ENCODE measurements at places on chromosomes 5 and 9. TPM values are rescaled to one million over a fixed set of nuclear protein-coding genes. Genes with fewer than 3 reads are reported as not detected.

- DNase-seq, result no peak
Measured at GRCh38 chr5:110879675-110880074, 140.9 kb downstream of the SLC25A46 start.

- DNase-seq, result no peak
Measured at GRCh38 chr9:131674425-131675421, 65.2 kb downstream of the RAPGEF1 start.

DNA sequence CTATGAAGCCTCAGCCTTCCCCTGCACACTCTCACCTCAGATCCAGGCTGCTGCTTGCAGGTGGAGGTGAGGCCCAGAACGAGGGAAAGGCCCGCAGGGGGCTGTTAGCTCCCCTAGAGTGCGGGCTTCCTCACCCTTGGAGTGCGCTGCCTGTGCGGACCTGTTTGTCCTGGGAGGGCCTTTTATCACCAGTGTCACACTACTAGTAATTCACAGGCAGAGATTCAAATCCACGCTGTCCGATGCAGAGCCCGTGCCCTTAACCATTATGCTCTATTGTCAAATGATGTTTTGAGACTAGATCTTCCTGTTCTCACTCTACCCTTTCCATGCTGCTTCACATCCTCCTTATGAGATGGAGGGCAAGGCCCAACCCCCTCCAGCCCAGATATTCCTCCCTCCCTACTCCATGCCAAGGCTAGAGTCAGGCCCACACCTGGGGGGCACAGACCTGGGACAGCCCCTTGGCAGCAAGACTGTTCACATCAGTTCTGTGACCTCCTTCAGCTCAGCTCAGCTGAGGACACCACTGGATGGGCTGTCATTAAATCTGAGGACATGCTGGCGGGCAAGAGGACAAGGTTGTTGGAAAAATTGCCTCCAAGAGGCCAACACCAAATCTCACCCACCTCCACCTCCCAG, 112.8 kb upstream of the SPOCK1 start:
- DNase-seq, result no peak

Gene PCDHB14
- 1.0 TPM for polyA plus RNA-seq

- no peak for DNase-seq
Measured at GRCh38 chr5:68215898-68216244, 315 bp downstream of the PIK3R1 start.

DNA sequence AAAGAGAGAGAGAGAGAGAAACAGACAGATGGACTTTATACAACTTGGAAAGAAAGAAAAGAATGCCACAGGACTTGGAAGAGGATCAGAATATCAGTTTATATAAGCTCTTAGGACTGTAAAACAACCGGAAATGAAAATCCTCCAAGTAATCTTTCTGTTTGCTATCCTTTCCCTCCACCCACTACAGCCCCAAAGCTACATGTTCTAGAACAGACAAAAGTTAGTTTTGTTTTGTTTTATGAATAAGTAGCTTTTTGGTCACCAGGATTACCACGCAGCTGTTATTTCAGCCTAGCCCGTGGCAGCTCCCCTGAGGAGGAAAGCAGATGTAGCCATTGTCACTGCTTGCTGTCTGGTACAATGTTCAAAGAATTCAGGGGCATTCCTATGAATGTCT, 66.6 kb downstream of the SH3TC2 start:
- no peak for DNase-seq

DNA sequence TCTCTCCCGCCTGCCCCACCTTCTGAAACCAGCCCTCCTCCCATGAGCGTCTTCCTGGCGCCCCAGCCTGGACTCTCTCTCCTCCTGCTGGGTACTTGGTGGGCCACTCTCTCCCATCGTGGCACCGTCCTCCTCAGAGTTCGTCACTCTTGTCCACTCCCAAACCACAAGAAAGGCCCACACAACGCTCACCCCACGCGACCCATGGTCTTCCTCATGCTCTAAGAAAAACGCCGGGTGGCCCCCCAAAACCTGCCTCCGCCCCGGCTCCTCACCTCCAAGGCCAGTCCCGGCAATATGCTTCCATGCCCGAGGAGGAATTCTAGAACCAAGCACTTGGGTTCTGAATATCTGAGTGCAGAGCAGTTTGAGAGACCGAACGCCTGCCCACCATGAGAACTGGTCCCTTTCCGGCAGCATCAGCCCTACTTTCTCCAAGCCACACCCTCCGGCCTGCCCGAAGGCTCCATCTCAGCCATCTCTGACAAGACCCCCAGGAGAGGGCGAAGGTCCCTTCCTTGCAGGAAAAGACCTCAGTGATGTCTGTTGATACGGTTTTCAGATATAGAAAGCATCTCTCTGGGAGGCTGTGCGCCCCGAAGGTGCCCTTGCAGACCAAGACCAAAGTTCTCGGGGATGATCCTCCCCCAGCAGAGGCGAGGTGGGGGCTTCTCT, 15.0 kb downstream of the SLC6A3 start:
- DNase-seq, result peak; percentile 48

- DNase-seq, result no peak
Measured at GRCh38 chr5:16456103-16456832, 9.3 kb downstream of the ZNF622 start.

GRCh38 chr9:127545196-127546124, 66.6 kb upstream of the STXBP1 start:
- peak; percentile 88 for DNase-seq

GRCh38 chr5:122501089-122501435, 189.0 kb downstream of the SNCAIP start:
- DNase-seq, result no peak

DNA sequence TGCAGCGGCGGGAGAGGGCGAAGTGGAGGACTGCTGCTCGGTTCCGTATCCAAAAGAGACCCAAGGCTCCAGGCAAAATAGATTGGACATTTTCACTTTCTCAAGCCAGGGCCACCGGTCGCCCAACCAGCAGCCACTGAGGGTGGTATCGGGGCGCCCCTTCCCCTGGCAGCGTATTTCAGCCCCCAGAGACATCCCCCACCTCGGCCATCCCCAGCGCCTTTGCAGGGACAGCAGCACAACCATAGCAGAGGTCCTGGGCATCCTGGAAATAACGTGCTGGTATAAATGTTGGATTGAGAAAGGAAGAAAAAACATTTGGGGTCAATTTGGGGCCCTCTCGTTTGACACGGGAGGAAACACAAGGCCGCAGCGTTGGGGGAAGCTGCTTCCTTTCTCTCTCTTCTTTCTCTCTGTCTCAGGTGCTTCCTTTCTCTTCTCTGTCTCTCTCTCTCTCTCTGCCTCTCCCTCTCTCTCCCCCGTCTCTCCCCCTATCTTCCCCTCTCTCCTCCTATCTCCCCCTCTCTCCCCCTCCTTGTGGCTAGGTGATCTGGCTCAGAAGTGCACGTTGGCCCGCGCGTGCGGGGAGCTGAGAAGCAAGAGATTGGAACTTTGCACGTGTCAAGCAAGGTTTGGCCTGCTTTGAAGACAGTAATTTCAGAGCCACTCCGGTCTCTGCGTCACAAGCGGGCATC, 624 bp upstream of the RETREG1 start:
- no peak for DNase-seq

GRCh38 chr5:153445875-153446579, 44.4 kb upstream of the GRIA1 start:
- no peak for DNase-seq

Gene ARHGEF28
- polyA plus RNA-seq, result 3.0 TPM

DNA sequence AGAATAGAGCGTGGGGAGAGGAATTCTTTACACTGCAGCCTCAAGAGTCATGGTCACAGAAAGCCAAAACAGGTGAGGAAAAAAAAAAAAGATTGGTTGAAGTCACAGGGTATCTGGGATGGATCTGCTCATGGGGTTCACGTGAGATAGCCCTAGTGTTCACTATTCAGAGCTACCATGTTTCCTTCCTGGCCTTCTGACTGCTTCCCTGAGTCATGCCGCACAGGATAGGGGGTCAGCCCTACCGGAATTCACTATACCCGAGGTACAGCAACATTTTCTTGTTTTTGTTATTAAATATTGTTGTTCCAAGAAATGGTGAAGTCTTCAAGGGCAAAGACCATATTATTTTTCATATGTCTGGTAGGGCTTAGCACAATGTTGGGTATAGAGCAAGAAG, 21.5 kb upstream of the MAN2A1 start:
- no peak for DNase-seq

GRCh38 chr9:35882263-35882848, 12.2 kb upstream of the OR13J1 start:
- DNase-seq, result peak; percentile 92

DNA sequence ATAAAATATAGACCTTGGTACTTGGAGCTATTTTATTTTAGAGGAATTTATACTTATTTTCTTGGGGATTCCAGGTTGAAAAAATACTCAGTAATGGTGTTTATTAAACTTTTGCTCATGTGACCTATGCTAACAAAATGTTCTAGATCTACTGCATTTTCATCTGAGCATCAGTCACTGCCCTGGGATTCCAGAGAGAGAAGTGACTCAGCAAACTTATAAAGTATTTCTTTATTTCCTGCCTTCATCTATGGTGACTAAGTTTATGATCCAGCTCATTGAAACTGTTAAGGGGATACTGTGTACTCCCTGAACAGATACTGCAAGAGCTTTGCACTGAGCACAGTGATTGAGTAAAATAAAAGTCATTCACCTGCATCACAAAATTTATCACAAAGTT, 298.5 kb upstream of the CDH18 start:
- DNase-seq, result no peak

DNA sequence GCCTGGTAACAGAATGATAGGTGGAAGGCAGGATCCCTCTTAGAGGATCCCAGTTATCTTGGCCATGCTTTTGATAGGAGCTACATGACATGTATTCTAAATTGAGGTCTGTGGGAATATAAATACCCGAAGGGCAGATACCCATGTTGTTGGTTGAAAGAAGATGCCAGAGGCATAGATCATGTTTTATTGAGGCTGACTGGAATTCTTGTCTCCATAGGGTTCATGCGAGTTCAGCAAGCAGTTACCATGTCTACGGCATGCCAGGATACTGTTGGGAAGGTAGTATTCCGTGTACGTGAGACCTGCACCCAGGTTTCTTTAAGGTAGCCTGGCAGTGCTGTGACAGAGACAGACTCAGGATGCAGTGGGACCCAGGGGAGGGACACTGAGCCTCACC, 230.7 kb downstream of the NR3C1 start:
- DNase-seq, result no peak

Gene TMEM174
- polyA plus RNA-seq, result not detected

DNA sequence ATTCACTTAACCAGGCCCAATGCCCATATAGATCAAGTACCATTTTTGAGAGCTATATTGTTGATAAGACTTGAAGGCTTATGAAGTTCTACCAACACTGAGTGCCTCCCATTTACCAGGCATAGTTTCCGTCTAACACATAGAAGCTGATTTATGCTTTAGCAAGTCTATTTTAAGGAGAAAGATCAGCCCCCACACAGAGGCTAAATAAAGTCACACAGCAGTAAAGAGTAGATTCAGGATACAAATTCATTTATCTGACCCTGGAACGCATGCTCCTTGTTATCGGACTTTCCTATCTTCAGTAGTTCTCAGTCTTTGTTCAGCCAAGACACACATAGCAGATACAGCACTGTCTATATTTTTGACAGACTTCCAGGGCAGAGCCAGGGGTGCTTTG, 34.2 kb downstream of the DMGDH start:
- DNase-seq, result no peak

GRCh38 chr9:70988551-70988950, 132.9 kb downstream of the TRPM3 start:
- DNase-seq, result no peak

- DNase-seq, result peak; percentile 84
Measured at GRCh38 chr5:52800394-52801213, 12.9 kb downstream of the ITGA1 start.

Gene BHMT2
- 0.86 TPM for polyA plus RNA-seq

Gene PDLIM4
- 2.1 TPM for polyA plus RNA-seq

Gene NMUR2
- polyA plus RNA-seq, result not detected

Gene UIMC1
- polyA plus RNA-seq, result 18.0 TPM

GRCh38 chr5:74396913-74397622, 243.5 kb downstream of the ENC1 start:
- no peak for DNase-seq

DNA sequence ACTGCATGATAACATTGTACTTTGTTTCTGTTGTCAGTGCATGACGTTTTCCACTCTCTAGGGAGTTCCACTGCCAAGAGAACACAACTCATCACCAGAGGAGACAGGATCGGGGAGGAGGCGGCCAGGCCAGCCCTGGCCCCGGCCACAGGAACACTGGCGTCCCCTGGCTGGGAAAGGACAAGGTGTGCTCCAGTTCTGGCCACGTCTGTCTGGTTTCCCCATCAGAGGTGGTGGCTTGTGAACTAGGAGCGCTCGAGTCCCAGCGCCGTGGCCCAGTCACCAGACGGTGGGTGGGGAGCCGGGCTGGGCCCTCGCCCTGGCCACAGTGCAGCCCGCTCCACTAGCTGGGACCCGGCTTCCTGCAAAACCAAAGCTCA, 211.9 kb upstream of the IRX4 start:
- no peak for DNase-seq

DNA sequence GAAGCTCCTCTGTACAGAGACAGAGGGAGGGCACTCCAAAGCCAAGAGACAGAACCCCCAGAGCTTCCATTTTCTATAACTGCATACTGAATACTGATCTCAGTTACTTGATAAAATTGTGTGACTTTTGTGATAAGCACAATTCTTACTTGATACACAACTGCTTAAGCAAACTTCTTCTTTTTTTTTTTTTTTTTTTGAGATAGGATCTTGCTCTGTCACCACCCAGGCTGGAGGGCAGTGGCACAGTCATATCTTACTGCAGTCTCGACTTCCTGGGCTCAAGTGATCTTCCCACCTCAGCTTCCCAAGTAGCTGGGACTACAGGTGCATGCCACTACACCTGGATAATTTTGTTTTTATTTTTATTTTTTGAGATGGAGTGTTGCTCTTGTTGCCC, 252.1 kb upstream of the ZNF608 start:
- DNase-seq, result no peak

DNA sequence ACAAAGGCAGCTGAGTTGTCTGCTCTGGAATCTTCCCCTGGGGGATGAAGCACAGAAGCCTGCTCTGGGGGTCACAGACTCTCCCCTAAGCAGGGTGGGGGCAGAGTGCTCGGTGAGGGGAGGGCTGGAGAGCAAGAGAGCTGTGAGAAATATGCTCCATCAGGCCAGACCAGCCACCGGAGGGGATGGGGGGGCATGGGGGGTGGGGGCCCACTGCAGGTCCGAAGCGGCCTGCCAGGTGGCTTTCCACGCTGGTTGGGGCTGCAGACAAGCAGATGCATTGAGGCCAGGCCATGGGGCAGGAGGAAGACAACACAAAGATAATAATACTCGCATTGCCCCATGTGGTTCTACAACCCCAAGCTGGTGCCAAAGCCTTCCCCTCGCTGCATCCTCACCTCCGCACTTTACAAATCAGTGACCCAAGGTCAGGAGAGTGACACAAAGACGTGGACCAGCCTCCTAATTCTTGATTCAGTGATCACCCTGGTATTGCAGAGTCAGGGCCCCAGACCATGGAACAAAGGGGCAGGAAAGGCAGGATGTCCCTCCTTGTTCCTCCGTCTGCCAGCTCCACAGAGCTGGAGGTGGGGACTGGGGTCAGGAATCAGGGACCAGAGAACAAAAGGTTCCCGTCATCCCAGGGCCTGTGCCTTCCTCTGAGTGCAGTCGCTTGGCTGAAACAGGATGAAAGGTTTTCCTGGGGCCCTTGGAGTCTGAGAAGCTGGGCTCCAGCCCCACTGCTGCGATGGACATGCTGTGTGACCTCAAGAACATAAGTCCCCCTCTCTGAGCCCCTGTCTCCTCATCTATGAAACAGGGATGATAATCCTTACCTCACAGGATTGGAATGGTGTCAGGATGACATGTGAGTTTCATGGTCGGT, 37.2 kb upstream of the GABRP start:
- DNase-seq, result no peak

Gene FOXD4L4
- not detected for polyA plus RNA-seq

GRCh38 chr5:118902656-118903438, 85.5 kb downstream of the DTWD2 start:
- no peak for DNase-seq

GRCh38 chr5:146039420-146039819, 66.0 kb downstream of the PLAC8L1 start:
- DNase-seq, result no peak

Gene CD74
- 2,186 TPM for polyA plus RNA-seq

Gene CCDC183
- 3.0 TPM for polyA plus RNA-seq
